ENCODE measurements at places on chromosomes 3 and 15.

GRCh38 chr3:46953234-46954010, 23.1 kb downstream of the CCDC12 start:
- DNase-seq: no peak

GRCh38 chr3:32082721-32083120, 23.7 kb upstream of the GPD1L start:
- no peak for DNase-seq

DNA sequence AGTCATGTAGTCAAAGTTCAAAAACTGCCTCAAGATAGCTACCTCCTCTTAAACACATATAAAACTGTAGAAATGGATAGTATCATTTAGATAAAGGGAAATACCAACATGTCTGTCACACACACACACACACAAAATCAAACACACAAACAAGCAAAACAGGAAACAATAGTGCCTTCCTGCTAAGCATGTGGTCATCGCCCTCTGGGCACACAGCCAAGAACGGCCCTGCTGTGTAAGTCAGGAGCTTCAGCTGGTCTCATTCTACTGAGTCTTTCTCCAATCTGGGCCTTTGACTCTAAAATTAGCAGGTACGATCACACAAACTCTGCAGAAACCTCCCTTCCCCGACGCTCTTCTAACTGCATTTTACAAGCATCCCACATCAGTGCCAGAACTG, 272.2 kb upstream of the CHRNA7 start:
- DNase-seq: no peak

DNA sequence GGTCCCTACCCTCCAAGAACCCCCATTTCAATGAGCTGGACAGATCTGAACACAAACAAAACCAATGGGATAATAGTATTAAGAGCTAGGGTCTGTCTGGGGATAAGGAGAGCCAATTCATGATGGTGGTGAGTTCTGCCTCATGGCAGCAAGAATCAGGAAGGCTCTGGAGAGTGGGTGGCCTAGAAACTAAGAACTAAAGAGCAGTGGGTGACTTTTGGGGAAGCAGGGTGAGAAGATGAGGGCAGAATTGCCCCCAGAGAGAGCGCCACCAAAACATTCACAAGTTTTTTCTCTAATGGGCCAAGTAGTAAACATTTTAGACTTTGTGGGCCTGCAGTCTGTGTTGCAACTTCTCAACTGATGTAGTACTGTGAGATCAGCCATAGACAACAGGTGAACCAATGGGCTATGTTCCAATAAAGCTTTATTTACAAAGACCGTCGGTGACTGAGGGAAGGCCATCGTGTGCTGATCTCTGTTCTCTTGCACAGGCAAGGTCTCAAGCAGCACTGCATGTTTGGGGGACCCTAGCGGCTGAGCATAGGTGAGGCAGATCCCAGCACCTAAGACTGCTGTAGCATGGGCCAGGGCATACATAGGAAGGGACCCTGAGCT, 225.5 kb upstream of the ST8SIA2 start:
- no peak for DNase-seq

- DNase-seq: no peak
These were observed 327.1 kb upstream of the TBC1D5 start for GRCh38 chr3:18069568-18069967.

DNA sequence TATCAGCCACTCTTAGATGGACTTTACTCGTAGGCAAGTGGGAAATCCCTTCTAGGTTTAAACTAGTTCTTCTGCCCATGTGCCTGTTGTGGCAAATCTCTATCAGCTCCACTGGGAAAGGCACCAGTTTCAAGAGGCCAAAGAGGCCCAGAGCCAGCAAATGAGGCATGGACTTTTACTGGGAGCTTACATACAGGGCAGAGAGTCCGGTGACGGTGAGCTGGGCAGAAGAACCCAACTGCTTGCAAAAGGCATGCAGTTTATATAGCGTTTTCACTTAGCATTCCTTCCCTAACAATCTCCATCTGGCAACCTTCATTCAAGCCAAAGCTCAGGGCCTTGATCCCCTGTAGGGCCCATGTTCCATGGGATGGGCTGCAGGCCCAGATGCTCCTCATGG, 93.0 kb upstream of the C3orf80 start:
- no peak for DNase-seq

GRCh38 chr3:46200790-46201189, 7.3 kb downstream of the CCR1 start:
- no peak for DNase-seq

- no peak for DNase-seq
These were observed 577.7 kb upstream of the ADAMTS9 start for GRCh38 chr3:65265511-65265910.

DNA sequence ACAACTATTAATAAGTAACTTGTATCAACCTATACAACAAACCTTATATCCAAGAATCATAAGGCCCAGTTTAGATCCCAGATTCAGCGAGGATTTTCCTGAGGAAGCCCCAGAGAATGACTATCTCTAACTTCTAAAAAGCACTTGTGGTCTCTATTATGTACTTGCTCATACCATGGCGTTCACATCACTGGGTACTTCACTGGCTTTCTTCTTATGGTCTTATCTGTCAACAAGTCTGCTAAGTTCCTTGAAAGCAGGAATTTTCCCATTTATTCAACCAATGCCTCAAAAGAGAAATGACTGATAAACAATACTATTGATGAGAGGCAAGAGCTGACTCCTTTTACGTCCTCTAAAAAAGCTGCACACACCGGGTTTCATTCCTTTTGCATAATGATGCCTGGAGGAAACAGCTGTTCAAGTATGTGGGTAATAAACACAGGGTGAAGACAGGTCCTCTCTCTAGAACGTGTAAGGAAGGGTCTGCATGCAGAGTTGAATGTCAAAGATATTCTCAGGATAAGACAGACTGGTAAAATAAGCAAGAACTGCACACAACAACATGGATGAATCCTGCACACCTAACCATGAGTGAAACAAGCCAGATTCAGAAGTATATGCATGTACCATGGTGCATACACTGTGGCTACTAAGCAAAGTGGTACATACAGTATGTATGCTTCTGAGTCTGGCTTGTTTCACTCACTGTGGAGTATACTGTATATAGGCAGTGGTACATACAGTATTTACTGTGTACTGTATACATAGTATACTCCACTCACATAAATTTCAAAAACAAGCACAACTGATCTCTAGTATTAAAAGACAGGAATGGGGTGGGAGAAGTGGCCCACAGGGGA, 408.7 kb downstream of the SHQ1 start:
- no peak for DNase-seq

DNA sequence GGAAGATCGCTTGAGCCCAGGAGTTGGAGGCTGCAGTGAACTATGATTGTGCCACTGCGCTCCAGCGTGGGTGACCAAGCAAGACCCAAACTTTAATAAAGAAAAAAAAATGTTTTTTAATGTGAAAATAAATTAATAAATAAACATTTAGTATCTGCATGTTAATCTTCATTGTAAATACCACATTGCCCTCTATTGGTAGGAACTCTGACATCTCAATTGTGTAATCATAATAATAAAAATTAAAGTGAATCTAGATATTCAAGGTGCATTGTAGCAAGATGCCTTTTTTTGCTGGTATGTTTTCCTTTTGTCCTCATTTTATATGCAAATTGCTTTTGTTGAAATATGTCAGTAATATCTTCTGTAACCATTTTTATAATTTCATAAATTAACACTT, 95.0 kb upstream of the LIMD1 start:
- DNase-seq: no peak
